ENCODE measurements at places on chromosomes 7 and 10.

DNA sequence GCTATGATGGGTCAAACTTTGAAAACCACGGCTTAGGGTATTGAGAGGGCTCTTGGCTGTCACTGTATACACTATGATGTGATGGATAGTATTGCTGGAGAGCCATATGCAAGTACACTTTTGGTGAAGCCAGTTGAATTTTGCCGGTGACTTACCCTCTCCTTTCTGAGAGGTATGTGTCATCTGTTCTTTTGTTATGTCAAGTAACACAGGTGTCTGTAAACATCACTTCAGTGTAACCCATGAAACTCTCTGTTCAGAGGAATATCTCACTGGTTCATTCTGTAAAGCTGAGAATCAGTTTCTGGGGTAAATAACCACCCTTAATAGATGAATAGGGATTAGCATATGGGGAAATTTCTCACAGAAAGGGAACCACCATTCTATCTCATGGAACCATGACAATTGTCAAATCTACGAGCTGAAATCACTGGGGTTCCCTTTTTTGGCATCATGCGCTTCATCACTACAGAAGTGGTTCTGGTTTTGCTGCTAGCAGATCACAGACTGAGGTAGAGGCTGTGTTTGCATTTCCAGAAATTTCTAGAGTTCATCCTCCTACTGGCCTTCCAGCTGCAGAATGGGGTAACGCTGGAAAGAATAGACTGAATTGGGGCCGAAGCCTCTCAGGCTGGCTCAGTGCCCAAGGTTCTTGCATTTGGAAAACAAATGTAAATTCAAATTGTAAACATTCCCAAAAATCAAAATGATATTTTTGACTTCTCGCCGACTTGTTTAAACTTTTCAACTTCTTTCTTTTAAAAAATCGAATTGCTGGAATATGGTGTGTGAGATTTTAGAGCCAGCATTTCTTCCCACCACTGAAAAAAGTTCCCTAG is 83.3 kb upstream of the CREB5 start:
- DNase-seq = no peak

DNA sequence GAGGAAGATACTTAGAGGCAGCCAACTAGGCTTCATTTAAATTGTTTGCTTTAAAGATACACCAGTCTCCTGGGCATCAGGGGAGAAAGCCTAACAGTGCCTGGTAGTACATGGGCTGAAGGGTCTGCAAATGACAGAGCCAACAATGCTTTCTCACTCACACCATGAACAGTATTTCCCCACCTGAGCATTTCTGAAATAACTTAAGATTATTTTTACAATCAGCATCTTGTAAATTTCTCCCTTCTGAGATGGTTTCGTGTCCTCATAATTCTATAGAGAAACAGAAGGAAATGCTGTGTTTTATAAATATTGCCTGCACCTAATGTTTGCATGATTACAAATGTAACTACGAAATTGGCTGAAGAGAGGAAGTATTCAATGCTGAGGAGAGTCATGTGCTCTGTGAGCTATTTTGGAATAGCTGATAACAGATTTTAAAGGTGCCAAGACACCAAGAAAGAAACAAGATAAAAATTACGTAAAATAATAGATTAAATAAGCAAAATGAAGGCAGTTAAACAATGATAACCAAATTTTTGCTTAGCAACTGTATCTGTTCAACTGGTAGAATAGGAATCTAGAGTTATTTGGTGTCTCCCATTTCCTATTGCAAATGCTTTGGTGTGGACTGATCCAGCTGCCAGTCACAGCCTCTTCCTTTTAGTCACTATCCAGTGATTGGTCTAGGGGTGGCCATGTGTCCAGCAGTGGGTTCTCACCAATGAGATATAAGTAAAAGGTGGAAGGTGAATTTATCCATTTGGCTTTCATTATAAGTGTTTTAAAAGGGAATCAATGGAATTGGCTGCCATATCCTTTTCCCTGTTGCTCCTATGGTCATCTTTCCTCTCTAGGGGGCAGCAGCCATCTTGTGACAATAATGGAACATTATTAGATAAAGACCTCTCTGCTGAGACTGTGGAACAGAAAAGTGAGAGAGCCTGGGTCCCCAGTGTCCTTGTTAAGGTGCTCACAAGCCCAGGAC is 167.9 kb upstream of the SLC26A5 start:
- no peak for DNase-seq

DNA sequence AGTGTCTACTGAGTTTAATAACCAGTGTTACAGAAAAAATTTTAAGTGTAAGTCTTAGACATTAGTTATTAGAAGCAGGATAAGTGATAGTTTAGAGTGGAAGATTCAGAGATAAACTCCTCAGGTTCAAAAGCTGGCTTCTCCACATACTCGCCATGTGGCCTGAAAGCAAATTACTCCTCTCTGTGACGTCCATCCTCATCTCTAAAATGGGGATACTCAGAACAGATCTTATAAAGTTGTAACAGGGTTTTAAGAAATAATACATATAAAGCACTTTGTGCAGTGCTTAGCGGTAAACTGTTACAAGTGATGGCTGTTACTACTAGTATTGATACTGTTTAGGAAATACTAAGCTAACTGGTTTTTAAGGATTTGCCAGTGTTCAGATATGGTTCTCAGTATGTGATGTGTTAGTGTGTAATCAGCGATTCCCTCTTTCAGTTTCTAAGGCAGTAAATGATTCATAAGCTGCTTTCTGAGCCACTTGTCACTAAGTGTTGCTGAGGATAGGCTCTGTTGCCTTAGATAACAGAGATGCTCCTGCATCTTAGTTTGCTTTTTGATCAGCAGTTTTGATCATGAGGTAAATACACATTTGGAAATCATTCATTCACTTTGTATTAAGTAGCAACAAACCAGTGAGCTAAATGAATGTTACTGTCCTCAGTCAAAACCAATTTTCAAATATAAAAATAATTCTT is 58.7 kb downstream of the CYP51A1 start:
- no peak for DNase-seq

- no peak for DNase-seq
Observed at GRCh38 chr10:119526621-119527592, 15.6 kb downstream of the RGS10 start.

- no peak for DNase-seq
Observed at GRCh38 chr10:86971232-86971991, 3.1 kb downstream of the ADIRF start.
